MCF 10A (cell line): ENCODE measurements at places on chromosomes 4 and X. TPM values are rescaled to one million over a fixed set of nuclear protein-coding genes. Genes with fewer than 3 reads are reported as not detected.

CT47B1 gene
- total RNA-seq, result not detected in 2 replicates

DNA sequence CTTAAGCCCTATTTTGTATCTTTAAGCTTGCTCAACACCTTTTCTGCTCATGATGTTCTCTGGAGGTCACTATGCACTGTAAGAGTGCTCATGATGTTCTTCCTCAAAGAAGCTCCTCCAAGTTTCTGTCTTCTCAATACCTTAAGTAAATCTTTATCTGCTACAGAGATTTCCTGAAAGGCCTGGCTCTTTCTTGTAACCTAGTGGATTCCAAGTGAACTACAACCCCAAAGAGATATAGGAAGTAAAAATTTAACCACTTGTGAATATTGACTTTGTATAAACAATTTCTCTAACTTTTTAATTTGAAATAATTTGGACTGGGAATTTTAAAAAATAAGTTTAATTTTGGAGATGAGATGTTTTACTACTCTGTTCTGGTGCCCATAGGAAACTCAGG is 39.3 kb upstream of the XK start:
- peaks cover 25% of the 10 kb centered on the region for H3K27me3 ChIP-seq
- no peak overlapping the region for H3K4me3 ChIP-seq
- no peaks in the 10 kb centered on the region for H3K36me3 ChIP-seq
- H3K27ac ChIP-seq, result no peak overlapping the region
- peaks cover 9% of the 10 kb centered on the region for H3K4me1 ChIP-seq

DNA sequence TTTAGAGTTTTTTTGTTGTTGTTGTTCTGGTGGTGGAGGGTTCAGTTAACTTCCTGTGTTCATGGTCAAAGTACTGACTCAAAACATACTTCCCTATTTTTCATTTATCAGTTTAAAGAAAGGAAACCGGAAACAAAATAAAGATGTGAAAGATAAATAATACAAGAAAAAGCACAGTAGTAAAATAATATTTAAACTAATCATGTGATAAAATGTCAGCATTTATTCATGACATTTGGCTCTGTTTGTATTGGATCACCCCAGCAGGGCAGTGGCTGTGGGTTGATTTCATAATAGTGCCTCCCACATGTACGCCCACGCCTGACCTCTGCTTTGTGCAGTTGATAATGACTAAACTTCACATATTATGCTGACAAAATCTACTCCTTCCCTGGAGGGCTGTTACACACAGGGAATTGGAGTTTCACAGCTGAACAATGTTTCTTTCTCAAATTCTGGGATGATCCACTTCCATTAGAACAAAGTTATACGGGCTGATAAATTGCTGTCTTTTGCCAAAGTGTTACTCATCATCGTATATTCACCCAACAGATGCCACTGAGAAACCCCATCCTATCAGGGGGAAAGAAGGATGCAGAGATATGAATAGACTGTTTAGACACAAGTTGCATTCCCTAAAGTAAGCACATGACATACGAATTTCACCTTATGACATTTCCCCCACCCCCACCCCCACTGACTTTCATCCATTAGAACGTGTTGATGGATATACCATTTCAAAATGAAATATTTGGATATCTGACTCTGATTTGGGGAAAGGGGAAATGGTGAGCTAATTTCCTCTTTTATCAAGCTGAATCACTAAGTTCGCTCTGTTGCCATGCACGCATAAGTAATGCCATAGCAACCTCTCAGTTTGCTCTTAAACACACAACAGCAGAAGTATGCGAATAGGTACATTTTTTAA is 48.3 kb downstream of the AMELX start:
- peaks cover 11% of the 10 kb centered on the region for H3K4me1 ChIP-seq
- no peaks in the 10 kb centered on the region for H3K36me3 ChIP-seq
- no peak overlapping the region for H3K4me3 ChIP-seq
- H3K27ac ChIP-seq, result peak overlapping the region; percentile 46

- peak; percentile 74 for DNase-seq
- H3K4me3 ChIP-seq, result no peak overlapping the region
- H3K4me1 ChIP-seq, result no peaks in the 10 kb centered on the region
- no peaks in the 10 kb centered on the region for H3K36me3 ChIP-seq
- peak overlapping the region; percentile 59 for H3K27ac ChIP-seq
These were observed 61.0 kb downstream of the HPRT1 start for GRCh38 chrX:134520860-134521390.

DNA sequence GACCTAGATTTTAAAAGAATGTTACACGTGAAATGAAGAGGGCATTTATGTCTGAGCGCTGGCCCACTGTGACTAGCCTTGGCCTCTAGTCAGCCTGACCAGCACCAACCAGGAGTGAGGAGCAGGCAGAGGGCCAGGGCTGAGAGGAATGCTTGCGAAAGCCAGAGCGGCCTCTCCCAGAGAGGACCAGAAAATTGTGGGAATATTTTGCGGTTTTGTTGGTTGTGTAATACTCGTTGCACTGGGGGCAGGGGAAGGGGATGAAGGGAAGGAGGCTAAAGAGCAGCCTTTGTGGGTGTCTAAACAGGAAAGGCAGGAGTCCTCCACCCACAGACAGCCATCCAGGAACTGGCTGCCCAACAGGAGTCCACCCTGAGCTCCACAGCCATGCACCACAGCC is 3.8 kb downstream of the GABRE start:
- no peaks in the 10 kb centered on the region for H3K27me3 ChIP-seq
- peaks cover 26% of the 10 kb centered on the region for H3K4me1 ChIP-seq
- H3K4me3 ChIP-seq, result peak overlapping the region; percentile 61
- peaks cover 30% of the 10 kb centered on the region for H3K36me3 ChIP-seq
- no peak overlapping the region for H3K27ac ChIP-seq
- peak; percentile 97 for DNase-seq

- peaks cover 1% of the 10 kb centered on the region for H3K4me1 ChIP-seq
- DNase-seq, result no peak
- H3K27ac ChIP-seq, result no peak overlapping the region
- H3K27me3 ChIP-seq, result no peaks in the 10 kb centered on the region
- H3K36me3 ChIP-seq, result no peaks in the 10 kb centered on the region
These were observed 165.2 kb downstream of the CORIN start for GRCh38 chr4:47672696-47673095.

GRCh38 chrX:56802921-56803849 is 74.1 kb downstream of the NBDY start:
- H3K4me3 ChIP-seq, result peak overlapping the region; percentile 78
- H3K4me1 ChIP-seq, result peaks cover 13% of the 10 kb centered on the region
- H3K27ac ChIP-seq, result no peak overlapping the region

HSD17B13 gene
- not detected in 2 replicates for total RNA-seq

DNA sequence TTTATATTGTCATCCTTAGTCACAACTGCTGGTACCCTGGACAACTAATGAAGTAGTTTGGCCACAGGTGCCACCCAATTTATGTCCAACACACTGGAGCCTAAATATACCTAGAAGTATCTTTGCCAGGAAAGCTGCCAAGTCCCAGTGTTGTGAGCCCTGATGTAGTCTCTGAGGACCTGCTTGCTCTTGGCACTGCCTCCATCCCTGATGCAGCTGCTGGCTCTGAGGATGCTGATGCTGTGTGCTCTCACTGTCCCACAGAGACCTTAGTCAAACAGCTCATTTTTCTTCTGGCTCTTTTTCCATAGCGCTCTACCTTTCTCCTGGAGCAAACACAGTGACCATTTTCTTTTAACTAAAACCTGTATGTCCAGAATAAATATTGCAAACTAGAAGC is 1535.4 kb upstream of the ADGRL3 start:
- DNase-seq, result no peak
- H3K36me3 ChIP-seq, result no peaks in the 10 kb centered on the region
- H3K27me3 ChIP-seq, result no peaks in the 10 kb centered on the region
- H3K27ac ChIP-seq, result no peak overlapping the region

- no peak overlapping the region for H3K4me3 ChIP-seq
- DNase-seq, result peak; percentile 88
- peak overlapping the region; percentile 86 for H3K27ac ChIP-seq
- H3K27me3 ChIP-seq, result no peaks in the 10 kb centered on the region
- peaks cover 42% of the 10 kb centered on the region for H3K4me1 ChIP-seq
These were observed 45.8 kb upstream of the IL21 start for GRCh38 chr4:122666527-122667245.

AMMECR1 gene
- total RNA-seq, result 20.8 and 27.0 TPM in 2 replicates

EGFL6 gene
- total RNA-seq, result not detected in 2 replicates

DNA sequence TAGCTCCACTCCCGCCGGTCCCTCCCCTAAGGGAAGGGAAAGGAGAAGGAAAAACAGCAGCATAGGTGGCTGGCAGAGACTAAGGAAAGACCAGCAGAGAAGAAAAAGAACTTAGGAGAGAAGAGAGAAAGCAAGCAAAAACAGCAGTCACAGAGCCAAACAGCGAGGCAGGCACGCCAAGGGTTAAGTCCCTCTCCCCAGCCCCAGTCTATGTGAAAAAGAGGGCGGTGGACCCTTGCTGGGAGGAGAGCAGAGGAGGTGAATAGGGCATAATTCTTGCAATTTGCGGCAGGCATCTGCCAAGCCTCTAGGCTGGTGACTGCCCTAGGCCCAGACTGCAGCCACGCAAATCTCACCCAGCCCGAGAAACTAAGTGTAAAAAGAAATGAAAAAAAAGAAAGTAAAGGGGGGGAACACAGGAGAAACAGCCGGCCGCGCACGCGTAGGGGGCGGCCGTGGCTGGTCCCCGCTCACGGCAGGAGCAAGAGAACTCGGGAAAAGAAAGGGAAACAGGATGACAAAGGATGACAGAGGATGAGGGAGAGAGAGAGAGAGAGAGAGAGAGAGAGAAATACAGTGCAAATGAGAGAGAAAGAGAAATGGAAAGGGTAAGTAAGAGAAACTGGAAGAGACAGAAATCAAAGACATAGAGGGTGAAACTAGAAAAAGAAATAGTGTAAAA is 48.6 kb downstream of the MAGEA9 start:
- peak overlapping the region; percentile 60 for H3K27ac ChIP-seq
- peaks cover 15% of the 10 kb centered on the region for H3K27me3 ChIP-seq
- H3K36me3 ChIP-seq, result no peaks in the 10 kb centered on the region
- peak; percentile 10 for DNase-seq
- peak overlapping the region; percentile 57 for H3K4me3 ChIP-seq

PNPLA4 gene
- total RNA-seq, result 45.1 and 47.4 TPM in 2 replicates

- H3K27ac ChIP-seq, result peak overlapping the region; percentile 97
- H3K27me3 ChIP-seq, result no peaks in the 10 kb centered on the region
- peak; percentile 27 for DNase-seq
- peak overlapping the region; percentile 24 for H3K4me3 ChIP-seq
- peaks cover 16% of the 10 kb centered on the region for H3K4me1 ChIP-seq
These were observed 309.4 kb downstream of the PPP3CA start for GRCh38 chr4:101037938-101038413.

- H3K4me1 ChIP-seq, result no peaks in the 10 kb centered on the region
- no peak overlapping the region for H3K27ac ChIP-seq
- no peaks in the 10 kb centered on the region for H3K27me3 ChIP-seq
- H3K4me3 ChIP-seq, result no peak overlapping the region
- DNase-seq, result peak; percentile 33
These were observed 10.3 kb downstream of the CYP4V2 start for GRCh38 chr4:186201535-186202230.

DNA sequence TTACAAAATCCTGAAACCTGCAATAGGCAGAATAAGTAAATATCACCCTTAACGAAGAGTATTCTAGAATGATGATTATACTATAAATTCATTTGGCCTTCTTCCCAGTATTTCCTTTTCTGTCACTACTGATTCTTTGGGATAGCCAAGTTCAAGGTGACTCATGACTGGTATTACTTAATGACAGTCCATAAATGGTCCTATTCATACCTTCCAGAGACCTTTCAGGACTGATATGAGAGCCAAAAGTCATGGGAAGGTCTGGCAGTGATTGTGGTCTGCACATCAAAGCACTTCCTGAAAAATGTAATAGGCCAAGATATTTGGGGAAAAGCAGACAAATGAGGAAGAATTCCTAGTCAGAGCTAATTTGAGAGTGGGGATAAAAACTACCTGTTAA is 239.6 kb upstream of the FAM47A start:
- H3K4me1 ChIP-seq, result peaks cover 6% of the 10 kb centered on the region
- H3K4me3 ChIP-seq, result no peak overlapping the region
- no peaks in the 10 kb centered on the region for H3K27me3 ChIP-seq
